ENCODE measurements at places on chromosomes 5 and 9. TPM values are rescaled to one million over a fixed set of nuclear protein-coding genes. Genes with fewer than 3 reads are reported as not detected.

GRCh38 chr9:114787781-114788498 lies 17.9 kb downstream of the TNFSF15 start:
- DNase-seq: no peak

GRCh38 chr9:84170521-84171141 lies 169.9 kb downstream of the SLC28A3 start:
- peak; percentile 91 for DNase-seq

DNA sequence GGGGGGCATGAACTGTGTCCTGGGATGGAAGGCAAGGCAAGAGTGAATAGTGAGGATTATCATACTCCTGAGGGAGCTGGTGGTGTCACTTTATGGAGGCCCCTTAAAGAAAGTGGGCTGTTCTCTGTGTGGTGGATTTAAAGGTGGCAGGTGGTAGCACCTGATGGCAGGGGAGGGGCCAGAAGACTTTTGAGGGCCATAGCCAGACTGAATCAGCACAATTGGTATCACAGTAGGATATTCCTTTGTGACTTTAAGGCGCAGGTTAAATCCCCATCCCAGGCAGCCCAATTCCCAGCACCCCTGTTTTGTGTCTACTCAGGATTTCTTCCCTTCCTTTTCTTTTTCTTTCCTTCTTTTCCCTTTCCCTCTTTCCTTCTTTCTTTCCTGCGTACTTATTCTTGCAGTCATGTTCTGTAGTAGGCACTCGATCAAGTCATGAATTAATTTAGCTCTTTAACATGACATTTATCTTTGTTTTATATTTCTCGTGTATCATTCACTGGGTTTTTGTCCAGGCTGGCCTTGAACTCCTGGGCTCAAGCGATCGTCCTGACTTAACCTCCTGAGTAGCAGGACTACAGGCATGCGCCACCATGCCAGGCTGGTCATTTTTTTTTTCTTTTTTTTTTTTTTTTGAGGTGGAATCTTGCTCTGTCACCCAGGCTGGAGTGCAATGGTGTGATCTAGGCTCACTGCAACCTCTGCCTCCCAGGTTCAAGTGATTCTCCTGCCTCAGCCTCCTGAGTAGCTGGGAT lies 11.0 kb upstream of the PCBD2 start:
- DNase-seq: no peak

- DNase-seq: no peak
Observed at GRCh38 chr9:89975630-89976029, 370.8 kb downstream of the GADD45G start.

DNA sequence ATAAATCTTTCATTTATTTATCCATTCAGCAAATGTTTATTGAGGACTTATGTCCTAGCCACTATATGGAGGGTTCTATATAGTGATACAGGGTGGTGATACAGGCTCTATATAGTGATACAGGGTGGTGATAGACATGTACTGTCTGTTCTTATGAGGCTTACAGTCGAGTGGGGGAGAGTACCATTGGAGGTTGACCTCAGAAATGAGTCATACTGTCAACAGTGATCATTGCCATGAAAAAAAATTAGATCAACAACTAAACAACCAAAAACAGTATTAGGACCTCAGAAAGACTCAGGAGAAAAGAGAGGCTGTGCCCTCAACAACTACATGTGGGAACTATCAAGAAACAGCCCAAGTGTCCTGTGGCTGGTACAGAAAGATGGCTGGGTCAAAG lies 22.0 kb downstream of the PAPPA start:
- no peak for DNase-seq

DNA sequence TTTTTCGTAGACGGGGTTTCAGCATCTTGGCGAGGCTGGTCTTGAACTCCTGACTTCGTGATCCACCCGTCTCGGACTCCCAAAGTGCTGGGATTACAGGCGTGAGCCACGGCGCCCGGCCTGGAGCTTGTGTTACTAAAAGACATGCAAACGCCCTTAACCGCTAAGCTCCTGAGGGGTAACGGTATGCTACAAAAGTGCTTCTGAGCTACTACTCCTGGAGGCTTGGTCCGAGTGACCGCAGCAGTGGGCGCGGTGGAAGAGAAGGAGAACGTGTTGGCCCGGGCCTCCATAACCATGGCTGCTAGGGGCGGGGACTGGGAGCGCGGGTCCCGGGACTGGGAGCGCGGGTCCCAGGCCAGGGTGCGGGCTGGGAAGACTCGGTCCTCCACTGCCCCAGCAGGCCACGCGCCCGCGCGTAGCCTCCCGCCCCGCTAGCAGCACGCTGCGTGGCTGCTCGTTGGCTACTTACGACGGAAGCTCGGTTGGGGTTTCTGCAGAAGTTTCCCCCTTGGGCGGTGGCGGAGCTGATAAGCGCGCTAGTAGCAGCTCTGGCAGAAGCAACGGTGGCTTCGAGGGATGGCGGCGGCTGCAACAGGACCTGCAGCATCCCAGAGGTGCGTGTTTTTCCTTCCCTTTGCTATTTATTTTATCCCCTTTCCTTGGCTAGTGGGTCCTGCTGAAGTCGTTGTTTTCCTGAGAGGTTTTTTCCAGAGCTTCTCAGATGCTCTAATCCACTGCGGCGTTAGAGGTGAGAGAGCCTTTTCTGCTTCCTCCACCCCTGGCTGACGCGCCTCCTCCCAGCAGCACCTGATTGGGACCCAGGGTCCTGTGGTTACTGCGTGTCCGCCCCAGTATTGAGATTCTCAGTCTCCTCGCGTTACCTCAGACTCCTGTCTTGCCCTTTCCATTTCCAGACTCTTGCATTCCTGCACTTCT lies 69.2 kb upstream of the CCDC180 start:
- DNase-seq: peak; percentile 88

DNA sequence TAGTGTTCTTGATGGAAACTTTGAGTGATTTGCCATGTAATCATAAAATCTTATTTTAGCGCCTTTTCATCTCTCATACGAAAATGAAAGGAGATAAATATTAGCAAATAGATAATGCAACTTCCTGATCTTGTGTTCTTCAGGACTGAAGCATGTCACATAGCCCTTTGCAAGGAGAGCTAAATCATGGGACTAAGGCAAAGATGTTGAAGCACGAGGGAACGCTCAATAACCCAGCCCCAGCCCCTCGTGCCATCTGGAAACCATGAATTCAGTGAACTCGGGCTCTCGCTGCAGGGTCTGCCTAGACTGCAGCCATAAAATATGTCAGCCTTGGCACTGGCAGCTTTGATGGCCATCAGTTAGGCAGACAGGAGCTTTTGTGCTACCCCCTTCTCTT lies 58.2 kb downstream of the F2RL2 start:
- no peak for DNase-seq

The ELAVL2 gene
- total RNA-seq: not detected

The PCDHA9 gene
- total RNA-seq: not detected

The FER gene
- 11.8 TPM for total RNA-seq

GRCh38 chr9:89926691-89927220 lies 321.9 kb downstream of the GADD45G start:
- no peak for DNase-seq

GRCh38 chr5:54844905-54845566 lies 140.4 kb downstream of the ESM1 start:
- DNase-seq: no peak

DNA sequence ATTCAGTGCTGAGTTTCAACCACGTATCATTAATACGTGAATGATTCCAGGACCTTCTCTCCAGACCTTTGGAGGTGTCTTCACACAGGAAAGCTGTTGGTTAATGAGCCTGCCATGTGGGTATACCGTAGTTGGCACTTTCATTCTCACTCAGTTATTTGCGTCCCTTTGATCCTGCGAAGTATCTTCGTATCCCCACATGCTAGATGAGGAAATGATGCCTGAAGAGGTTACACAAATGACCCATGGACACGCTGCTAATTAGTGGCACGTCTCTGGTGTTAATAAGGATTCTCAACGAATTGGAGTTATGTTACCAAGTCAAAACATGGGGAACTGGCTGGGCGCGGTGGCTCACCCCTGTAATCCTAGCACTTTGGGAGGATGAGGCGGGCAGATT lies 65.7 kb upstream of the GNE start:
- DNase-seq: no peak

- no peak for DNase-seq
Observed at GRCh38 chr5:19240170-19240569, 747.8 kb downstream of the CDH18 start.

- DNase-seq: no peak
Observed at GRCh38 chr5:97547430-97547829, 364.4 kb upstream of the RIOK2 start.

The RMI1 gene
- total RNA-seq: 7.3 TPM

The LIX1 gene
- not detected for total RNA-seq

- DNase-seq: no peak
Observed at GRCh38 chr5:145636371-145636770, 198.8 kb downstream of the PRELID2 start.

DNA sequence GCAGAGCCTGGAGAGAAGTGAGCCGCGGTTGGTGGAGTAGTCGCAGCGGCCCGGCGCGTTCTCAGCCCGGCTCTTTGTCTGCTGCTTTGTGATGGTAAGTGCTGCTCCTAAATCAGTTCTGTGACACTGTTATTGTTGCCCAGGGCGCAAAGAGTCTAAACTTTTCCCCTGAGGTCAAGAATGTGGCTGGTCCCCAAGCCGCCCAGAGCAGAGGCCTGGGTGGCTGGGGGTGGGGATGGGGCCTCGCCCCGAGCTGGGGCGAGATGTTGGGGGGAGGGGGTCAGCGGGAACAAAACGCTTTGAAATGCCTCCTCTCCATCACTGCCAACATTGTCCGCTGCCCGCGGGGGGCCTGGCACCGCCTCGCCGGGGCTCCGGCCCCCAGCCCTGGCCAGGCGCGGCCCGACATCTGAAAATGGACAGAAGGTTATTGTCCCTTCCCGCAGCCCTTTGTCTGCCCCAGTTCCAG lies 11.7 kb upstream of the CERCAM start:
- DNase-seq: no peak

- no peak for DNase-seq
Observed at GRCh38 chr5:138824924-138825863, 49.9 kb downstream of the LRRTM2 start.

DNA sequence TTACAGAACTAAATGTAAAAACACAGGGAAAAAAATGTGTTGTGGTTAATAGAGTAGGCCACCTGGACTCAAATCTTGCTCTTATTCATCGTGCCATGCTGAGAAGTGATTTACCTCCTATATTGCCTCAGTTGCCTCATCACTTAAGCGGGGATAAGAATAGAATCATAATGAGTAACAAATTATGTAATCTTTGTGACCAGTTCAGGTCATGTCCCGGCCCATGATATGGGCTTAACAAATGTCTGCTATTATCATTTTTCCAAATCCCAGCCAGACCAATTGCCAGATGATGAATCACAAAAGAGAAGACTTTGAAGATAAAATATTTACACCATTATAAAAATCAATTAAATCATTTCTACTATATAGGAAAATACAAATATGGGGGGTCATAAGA lies 89.8 kb downstream of the CDH6 start:
- DNase-seq: no peak

DNA sequence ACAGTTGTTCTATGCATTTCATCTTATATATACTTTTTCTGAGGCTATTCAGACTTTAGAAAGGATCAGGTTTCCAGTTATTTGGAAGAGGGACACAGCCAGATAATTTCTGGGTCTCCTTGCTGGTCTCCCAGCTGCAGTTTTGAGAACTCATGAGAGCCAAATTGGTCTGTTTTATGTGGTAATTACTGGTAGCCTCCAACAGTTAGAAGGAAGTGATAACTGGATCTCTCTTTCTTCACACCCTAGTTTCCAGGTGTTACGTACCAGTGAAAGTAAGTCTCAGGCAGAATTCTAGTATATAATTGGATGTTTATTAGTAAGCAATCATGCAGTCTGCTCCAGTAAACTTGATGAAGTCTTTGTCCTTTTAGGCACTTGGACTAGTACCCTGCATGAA lies 63.2 kb upstream of the RPS23 start:
- no peak for DNase-seq

The AOPEP gene
- 180 TPM for total RNA-seq

DNA sequence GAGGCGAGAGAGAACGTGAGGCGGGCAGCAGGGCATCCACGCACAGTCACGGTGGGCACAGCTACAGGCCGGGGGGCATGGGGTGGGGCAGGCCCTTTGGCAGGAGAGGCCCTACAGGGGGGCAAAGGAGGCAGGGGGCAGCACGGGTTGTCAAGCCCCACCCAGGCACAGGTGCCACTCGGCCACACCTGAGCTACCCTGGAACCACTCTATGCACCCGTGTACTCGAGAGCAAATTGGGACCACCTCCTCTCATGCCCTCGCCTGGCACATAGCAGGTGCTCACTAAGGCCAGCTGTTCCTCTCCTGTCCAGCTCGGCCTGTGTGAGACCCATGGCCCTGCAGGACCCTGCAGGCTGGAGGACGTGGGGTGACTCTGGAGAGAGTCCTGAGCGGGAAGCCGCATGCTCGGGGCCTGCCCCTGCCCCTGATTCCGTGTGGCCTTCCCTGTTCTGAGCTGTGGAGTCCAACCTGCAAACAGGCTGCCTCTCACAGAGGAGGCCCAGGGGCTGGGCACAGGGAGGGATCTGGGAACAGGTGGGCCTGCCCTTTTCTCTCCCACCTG lies 31.4 kb upstream of the SARDH start:
- peak; percentile 46 for DNase-seq

DNA sequence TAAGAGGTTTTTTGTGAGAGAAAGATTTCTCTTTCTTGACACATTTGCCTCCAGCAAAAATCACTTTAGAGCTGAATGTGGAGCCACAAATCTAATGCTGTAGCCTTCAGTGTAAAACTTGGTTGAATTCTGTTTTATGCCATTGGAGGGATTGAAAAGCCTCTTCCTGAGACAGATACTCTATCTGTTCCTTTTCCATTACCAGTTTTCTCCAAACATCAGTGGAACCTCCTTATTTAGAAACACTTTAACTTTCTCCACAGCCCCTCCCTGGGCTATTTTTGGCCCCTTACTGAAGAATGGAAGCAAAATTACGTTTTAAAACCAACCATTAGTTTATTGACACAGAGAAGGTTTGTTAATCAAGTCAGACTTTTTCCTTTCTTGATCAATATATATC lies 155.3 kb downstream of the PJA2 start:
- no peak for DNase-seq

- no peak for DNase-seq
Observed at GRCh38 chr9:137535120-137535428, 15.1 kb downstream of the PNPLA7 start.

The LCN2 gene
- not detected for total RNA-seq

DNA sequence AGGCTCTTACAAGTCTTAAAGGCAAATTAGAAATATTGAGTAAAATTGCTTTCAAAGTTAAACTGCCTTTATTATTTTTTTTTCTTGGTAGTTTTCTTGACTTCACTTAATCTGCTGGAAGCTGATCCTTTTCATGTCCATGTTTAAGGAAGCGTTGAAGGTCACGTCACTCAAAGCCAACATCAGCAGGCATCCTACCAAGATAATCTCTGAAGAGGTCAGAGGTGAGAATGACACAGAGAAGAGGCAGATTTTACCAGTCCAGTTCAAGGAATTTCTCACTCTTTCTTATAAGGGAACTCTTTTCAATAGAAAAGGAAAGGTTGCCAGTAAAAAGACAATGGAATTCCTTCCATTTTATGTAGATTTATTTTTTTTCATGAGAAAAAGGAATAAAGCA lies 259.8 kb downstream of the ANXA1 start:
- DNase-seq: no peak

The FBLL1 gene
- not detected for total RNA-seq

DNA sequence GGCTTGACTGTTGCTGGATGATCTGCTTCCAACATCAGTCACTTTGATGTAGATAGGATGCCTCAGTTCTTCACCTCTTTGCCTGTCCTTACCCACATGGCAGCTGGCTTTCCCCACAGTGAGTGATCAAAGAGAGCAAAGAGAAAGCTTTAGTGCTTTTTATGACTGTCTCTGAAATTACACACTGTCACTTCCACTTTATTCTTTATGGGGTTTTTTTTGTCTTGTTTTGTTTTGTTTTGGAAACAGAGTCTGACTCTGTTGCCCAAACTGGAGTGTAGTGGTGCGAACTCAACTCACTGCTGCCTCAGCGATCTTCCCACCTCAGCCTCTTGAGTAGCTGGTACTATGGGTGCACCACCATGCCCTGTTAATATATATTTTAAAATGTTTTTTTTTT lies 32.4 kb upstream of the C5orf24 start:
- DNase-seq: no peak

Data from Right ventricle myocardium inferior (tissue), 1 donor.